ENCODE measurements at places on chromosomes 2 and 18.

GRCh38 chr2:126942427-126943203, 43.9 kb downstream of the TEX51 start:
- no peak for DNase-seq

GRCh38 chr2:169415233-169415748, 53.0 kb upstream of the LRP2 start:
- DNase-seq: no peak

GRCh38 chr2:938181-939005, 12.3 kb upstream of the SNTG2 start:
- no peak for DNase-seq

- no peak for DNase-seq
Observed at GRCh38 chr18:44856157-44856556, 175.5 kb downstream of the SETBP1 start.

DNA sequence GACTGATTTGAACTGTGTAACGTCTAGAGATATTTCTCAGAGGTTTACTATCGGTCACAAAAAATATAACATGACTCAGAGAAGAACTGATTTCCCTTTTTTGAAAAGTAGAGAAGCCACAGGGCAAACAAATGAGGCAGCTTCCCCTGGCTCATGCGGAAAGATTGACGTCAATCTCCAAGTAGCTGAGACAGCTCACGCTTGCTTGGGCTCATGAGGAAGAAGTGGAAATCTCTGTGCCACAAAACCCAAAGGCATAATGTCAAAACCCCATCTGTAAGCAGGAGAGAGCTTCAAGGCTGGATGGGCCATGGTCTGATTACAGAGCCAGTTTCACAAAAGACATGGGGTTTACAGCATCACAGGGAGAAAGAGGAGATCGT, 188.1 kb downstream of the ARL4C start:
- DNase-seq: peak; percentile 55

DNA sequence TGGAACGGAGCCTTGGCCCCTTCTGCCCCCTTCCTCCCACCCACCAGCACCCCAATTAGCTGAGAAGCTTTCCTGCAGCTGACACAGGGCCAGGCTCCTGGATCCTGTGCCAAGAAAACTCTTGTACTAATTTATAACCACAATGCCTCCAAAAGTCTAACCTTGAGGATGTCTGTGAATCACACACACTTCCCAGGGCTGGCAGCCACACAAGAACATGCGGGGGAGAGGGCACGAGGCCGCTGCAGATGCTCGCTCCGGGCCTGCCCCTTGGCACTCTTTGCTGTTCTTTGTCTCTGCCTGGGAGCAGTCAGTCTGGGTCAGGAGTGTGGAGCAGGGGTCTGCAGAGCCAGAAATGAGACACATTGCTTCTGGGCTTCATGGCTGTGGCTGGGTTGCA, 62.7 kb upstream of the KIF5C start:
- DNase-seq: no peak

DNA sequence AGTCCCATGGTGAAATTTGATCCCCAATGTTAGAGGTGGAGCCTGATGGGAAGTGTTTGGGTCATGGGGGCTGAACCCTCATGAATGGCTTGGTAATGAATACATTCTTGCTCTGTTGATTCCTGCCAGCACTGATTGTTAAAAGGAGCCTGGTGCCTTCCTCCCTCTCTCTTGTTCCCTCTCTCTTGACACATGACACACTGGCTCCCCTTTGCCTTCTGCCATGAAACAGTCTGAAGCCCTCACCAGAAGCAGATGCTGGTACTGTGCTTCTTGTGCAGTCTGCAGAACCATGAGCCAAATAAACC, 30.6 kb upstream of the EPC2 start:
- no peak for DNase-seq

DNA sequence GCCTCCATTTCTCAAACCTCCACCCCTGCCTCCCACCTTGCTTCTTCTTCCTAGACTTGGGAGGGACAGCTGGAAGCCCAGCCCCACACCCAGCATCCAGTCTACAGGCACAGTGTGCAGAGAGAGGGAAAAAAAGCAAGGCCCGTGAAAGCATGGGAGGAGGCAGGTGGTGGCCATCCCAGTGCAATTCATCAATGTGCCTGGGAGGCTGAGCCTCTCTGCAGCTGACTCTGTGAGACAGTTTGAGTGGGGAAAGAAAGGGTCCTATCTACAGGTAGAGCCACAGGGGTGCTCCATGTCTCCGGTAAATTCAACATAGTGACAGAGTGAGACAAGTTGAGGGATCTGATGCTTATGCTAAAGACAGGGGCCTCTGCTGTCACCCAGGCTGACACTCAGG, 340.6 kb downstream of the DYSF start:
- no peak for DNase-seq

DNA sequence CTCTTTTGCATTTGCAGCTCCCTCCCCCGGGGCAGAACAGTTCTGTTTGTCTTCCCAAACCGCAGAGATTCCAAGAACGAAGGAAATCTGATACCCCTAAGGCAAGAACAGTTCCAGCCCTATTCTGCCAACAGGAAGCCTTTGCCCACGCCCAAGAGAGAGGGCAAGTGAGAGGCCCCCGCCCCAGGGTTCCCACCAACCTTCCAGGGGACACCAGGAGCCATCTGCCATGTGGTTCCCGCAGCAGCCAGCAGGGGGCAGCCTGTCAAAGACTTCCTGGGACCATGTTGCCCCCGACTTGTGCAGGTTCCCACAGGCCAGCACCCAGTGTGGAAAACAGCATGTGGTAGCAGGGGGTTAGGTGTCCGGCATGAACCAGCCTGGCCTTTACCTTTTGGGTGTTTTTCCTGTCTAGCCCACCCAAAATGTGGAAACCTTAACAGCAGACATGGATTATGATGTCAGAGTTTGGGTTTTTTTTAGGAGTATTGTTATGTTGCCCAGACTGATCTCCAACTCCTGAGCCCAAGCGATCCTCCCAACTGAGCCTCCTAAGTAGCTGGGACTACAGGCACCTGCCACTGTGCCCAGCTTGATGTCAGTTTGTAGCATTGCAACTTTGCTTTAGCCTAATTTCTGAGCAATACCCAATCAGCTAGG, 21.7 kb upstream of the EFHD1 start:
- DNase-seq: peak; percentile 45

DNA sequence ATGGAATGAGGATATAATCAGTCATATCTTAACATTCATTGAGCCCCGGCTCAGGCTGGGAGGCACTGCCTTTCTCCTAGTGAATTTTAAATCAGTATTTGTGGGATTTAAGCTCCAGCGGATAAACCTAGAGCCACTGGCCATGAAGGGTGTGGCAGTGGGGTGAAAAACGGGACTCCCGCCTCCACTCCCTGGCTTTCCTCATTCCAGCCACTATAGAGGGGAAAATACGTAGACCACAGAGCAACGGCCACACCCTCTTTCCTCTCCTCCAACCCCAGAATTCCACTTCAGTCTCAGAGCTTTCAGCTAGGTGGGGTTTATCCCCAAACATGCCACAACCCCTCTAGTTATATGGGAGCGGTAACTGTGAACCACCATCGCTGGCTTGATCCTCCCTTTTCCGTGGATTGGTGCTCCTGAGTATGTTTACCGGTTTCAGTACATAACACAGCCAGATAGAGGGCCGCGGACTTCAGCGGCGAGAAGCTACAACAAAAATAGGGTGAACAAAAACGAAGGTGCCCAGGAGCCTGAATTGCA, 70.6 kb upstream of the ITGB6 start:
- no peak for DNase-seq

GRCh38 chr2:128187032-128187654, 96.1 kb downstream of the UGGT1 start:
- DNase-seq: no peak

DNA sequence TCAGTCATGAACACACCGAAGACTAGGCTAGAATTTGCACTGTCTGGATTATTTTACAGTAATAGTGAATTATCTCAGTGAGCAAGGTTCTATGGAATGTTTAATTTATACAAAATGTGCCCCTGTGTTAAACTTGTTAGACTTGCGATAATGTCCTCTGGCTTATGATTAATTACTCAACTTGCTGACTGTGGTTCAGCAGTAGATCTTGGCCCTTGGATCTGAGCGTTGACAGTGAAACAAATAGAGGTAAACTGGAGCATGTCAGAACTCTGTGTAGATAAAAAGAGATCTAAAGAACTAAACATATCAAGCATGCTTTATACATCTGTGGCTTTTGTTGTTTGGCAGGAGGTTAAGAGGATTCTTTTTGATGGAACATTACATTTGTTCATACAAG, 407.6 kb downstream of the DSEL start:
- no peak for DNase-seq

- no peak for DNase-seq
Observed at GRCh38 chr2:217788669-217789002, 214.2 kb downstream of the TNS1 start.

DNA sequence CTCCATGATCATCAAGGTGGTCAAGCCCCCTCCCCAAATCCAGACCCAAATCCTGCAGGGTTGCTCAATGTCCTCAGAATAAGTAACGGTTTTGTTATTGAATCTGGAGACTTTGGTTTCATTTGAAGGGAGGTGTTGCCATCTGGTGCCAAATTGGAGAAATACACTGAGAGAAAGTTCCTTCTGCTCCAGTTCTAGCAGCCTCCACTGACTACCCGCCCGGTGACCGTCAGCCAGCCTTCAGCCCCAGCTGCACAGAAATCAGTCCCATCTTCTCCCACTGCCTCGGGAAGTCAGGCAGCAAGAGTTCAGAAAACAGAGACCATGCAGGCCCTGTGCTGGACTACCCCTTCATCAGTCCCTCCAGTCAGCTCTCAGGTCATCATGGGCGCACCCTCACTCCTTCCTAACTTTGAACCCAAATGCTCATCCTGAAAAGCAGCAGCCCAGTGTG, 38.7 kb downstream of the PKDCC start:
- DNase-seq: no peak

DNA sequence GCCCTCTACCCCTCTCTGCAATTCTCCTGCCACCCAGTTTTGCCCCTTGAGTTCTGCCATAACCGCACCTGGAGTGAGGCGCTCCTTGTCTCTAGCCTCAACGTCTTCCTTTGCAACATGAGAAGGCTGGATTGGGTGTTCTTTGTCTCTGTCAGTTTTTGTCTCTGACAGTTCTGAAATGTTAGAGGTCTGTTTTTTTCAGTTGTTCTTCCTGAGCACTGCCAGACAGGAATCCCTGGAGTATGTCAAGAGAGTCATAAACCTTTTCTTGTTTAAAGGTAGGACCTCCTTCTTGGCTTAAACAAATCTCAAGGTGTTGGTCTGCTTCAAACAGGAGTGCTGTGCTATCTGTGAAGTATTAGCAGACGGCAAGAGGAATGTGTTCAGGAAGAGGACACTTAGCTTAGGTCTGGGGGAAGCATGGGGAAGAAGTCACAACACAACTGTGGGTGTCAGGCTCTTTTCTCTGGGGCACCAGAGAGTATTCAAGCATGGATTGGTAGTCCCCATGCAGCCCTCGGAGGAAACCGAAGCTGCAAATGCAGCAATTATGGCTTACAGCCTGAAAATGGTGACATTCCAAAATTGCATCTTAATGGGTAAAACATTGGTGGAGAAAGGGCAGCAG, 32.3 kb downstream of the AFF3 start:
- DNase-seq: no peak

GRCh38 chr2:104582471-104582870, 271.4 kb upstream of the POU3F3 start:
- no peak for DNase-seq

- DNase-seq: no peak
Observed at GRCh38 chr2:239827523-239827890, 197.6 kb downstream of the NDUFA10 start.

DNA sequence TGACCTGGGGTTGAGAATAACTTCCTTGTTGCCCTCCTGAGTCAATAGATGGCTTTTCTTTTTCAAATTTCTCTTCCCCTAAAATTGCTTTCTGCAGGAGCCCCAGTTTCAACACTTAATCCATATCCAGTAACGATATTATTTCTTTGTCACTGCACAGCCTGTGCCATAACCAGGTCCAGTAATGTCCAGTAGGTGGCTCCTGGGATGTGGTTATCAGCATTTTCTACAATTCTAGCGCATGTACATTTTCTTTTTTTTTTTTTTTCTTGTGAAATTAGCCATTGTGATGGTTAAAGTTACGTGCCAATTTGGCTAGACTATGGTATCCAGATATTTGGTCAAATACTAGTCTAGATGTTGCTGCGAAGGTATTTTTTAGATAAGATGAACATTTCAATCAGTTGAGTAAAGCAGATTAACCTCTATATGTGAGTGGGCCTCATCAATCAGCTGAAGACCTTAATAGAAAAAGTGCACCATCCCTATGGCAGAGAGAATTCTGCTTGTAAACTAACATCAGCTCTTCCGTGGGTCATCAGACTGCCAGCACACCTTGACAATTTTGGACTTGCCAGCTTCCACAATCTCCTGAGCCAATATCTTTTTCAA, 72.9 kb upstream of the SCG2 start:
- no peak for DNase-seq

DNA sequence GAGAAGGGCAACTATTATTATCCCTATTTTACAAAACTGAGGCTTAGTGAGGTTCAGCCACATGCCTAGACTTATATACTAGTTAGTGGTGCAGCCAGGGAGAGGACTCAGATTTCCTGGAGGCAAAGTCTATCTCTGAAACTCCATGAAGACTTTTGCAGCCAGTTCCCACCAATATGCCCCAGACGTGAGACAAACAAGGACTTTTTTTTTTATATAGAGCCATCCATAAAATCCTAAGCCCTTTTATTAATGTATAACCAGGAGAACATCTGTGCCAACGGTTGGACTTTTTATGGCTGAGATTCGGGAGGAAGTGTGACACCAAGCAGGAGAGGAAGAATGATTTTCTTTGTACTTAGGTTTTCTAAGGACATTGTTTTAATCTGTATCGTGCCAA, 29.9 kb downstream of the LIPG start:
- no peak for DNase-seq

DNA sequence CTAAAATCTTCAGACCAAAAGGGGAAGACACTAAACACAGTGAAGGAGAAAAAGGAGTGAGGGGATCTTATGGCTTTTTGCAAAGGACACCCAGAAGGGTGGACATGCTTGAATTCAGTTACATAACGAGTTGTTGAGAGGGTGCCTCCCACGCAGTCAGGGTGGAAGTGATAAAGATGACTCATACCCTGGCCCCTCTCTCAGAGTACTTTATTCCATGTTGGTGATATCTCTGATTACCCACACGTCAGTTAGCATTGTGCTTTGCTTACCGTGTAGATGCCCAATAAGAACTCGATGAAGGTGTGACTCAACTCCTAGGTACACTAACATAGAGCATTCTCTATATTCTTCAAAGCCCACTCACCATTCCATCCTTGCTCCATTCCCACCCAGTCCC, 44.4 kb downstream of the EN1 start:
- no peak for DNase-seq

DNA sequence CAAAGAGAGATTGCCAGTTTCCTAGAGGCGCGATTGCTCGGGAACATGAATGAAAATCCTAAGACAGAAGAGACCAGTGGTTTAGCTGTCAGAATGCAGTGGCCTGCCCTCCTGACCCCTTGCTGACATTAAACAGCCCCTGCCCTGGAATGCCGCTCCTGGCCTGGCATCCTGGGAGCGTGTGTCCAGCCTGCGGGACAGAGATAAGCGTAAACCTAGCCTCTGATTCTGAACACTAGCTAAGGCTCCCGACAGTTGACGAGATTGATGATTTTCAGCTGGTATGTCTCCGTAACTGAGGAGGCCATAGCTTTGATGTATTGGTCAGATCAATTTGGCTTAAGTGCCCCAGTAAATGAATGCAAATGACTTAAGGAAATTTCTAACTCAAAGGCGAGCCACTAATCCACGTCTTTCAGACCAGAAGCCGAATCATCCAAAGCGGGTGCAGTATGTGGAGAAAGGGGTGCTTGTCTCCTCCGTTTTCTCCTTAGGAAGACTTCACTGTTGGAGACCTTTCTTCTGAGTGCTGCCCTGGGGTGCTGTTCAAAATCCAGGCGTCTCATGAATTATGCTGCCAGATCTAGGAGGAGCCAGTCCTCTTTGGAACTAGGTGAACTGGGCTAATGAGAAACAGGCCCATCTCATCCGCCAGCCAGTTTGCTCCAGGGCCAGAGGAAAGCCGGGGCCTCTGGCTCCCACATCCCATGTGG, 142.5 kb upstream of the L3MBTL4 start:
- DNase-seq: no peak

Measured in T-cell (primary cell).